ENCODE measurements at places on chromosomes 2 and 18.

DNA sequence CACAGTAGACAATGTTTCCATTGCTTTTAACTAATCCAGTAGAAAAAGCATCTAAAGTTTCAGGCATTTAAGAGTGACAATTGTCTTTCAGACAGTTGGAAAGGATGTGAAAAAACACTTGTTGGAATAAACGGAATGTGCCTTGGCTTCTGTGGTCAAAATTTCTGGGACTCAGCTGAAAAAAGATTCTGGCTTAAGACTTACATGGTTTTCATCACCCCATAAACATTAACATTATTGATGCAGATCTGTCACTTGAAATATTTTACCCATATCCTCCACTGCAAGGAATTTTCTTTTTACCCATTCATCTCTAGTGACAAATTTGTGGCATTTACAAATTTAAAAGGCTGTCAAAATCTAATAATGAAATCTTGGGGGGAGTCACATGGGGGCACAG is 166.0 kb downstream of the SRBD1 start:
- DNase-seq = no peak

- DNase-seq = no peak
Measured at GRCh38 chr2:179377296-179377695, 112.7 kb upstream of the SESTD1 start.

GRCh38 chr2:219997341-219997851 is 370.0 kb downstream of the SLC4A3 start:
- no peak for DNase-seq

- no peak for DNase-seq
Measured at GRCh38 chr2:112835536-112836162, 930 bp downstream of the IL1B start.

GRCh38 chr2:100321866-100322820 is at the start of gene LONRF2:
LONRF2 (minus strand) TSS chr2:100322501; CDS start chr2:100322093, 408 bp downstream.
- DNase-seq = no peak

GRCh38 chr18:3081584-3081991 is 68.6 kb upstream of the LPIN2 start:
- DNase-seq = no peak

- DNase-seq = no peak
Measured at GRCh38 chr2:142741764-142742269, 135.6 kb upstream of the KYNU start.
